ENCODE measurements at places on chromosomes 1 and 21.
A peak's percentile ranks its signal among the peaks of the same experiment; 100 is the strongest.

DNA sequence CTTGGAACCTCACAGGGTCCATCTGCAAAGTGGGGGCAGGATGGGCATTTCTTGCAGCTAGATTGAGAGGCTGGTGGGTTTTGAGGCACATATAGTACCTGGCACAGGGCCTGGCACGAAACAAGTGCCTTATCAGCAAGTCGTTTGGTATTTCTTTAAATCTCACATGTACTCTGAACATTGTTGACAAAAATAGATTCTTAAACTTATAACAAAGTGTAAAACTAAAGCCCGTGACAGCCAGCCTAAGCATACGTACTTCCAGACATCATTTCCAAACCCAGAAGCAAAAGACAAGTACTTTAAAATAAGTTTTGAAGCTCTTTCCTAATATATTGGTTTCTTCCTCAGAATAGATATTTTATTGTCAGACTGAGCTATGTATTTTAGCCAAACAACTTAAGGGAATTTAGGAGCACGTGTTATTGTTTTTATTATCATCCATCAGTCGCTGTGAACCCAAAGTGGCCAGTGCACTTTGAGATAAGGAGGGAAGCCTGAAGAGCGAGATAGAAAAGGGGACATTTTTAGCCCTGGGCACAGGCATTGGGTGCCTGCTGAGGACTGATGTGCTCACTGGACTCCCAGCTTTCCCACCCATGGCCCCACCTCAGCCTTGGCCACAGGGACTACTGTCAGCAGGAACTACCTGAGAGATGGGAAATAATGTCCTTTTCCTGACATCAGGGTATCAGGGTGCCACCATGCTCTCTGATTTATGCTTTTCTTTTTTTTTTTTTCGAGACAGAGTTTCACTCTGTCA, 3.0 kb downstream of the FBLIM1 start:
- no peak for DNase-seq

- no peak for DNase-seq
Observed at GRCh38 chr1:66562561-66562960, 28.6 kb downstream of the SGIP1 start.

GRCh38 chr21:17372200-17372599, 140.6 kb upstream of the CXADR start:
- DNase-seq = no peak

GRCh38 chr1:14659913-14660312, 61.4 kb downstream of the KAZN start:
- no peak for DNase-seq

DNA sequence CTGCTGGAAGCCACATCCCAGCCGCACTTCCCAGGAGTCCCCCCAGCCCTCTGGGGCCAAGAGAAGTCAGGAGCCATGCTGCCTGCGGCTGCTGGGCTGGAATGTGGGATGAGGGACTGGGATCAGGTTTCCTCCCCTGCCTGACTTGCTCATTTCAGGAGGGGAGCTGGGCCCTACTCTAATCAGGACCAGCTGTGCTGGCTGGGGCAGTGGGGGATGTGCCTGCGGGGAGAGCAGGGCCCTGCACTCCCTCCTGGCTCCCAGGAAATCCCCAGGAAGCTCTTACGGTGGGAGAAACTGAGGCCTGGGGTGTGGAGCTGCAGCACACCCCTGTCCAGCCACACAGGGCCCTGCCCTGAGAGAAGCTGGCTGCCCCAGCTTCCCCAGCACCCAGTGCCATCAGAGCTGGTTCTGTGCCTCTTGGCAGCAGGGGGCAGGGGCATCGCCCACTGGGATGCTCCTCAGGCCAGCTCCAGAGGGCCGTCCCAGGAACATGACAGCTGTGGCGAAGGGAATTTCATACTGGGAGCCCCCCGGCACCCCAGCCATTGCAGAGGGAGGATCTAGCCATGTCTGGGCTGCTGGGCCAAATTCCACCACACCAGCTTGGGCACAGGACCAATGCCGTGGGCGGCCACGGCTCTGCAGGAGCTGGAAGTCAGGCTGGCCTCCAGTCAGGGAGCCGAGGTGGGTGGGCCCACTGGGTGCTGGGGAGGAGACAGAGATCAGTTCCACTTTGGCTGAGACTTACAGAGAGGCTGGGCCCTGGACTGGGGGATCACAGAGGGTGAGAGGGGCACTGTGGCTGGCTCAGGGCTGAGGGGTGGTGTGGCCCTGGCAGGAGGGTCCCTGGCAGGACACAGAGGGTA, 21.3 kb upstream of the PRSS38 start:
- no peak for DNase-seq

DNA sequence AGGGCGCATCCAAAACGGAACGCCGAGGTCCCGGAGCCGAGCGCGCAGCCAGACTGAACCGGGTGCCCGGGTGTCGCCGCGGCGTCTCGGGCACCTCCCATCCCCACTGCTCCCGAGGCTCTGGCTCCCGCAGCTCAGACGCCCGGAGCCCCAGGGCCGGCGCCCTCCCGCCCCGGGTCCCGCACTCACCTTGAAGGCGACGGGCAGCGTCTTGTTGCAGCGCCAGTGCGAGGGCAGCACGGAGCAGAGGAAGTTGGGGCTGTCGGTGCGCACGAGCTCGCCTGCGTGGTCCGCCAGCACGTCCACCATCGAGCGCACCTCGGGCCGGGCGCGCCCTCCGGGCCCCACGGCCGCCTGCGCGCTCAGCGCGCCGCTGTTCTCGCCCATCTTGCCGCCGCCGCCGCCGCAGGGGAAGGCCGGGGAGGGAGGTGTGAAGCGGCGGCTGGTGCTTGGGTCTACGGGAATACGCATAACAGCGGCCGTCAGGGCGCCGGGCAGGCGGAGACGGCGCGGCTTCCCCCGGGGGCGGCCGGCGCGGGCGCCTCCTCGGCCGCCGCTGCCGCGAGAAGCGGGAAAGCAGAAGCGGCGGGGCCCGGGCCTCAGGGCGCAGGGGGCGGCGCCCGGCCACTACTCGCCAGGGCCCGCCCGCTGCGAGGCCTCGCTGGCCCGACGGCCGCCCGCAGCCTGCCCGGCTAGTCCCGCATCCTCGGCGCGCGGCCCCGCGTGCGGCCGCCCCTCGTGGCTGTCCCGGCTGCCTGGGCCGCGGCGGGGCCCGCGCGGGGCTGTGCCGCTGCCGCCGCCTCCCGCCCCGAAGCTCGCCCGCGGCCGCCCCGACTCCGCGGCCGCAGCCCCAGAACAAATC, 447 bp downstream of the RUNX3 start:
- peak; percentile 45 for DNase-seq

DNA sequence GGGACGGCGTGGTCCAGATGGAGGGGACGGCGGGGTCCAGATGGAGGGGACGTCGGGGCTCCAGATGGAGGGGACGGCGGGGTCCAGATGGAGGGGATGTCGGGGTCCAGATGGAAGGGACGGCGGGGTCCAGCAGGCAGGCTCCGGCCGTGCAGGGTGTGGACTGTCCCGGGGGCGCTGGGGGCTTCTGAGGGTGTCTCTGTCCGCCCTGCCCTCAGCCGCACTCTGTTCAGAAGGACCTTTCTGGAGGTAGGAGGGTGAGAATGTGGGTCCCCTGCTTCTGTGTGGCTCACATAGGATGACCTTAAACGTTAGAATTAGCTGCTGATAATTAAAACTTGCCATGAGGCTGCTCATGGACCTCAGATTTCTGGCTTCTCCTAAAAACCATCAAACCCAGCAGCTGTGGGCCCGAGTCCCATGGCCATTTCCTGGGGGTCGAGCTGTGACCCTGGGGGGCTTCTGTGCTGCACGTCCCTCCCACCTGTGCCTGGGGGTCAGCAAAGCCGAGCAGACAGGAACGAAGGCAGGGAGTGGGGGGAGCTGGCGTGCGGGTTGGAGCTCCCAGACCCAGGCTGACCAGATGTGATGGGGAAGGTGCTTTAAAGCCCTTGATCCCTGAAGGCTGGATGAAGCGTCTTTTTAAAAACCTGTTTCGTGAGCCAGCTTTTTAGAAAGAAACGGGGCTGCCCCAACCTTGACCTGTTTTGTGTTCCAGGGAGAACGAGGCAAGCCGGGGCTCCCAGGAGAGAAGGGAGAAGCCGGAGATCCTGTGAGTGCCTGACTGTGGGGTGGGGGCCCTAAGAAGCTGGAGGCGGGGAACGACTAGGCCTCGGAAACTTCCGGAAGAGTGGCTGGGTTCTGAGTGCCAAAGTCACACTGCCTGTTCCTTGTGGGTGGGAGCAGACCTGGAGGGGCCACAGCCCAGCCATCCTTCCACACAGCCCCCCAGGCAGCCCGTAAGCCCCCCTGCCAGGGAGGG, 7.1 kb downstream of the COL6A1 start:
- DNase-seq = no peak

GRCh38 chr1:107950464-107950863, 14.5 kb downstream of the VAV3 start:
- peak; percentile 49 for DNase-seq

GRCh38 chr21:24759348-24760075, 847.8 kb downstream of the MRPL39 start:
- DNase-seq = no peak

DNA sequence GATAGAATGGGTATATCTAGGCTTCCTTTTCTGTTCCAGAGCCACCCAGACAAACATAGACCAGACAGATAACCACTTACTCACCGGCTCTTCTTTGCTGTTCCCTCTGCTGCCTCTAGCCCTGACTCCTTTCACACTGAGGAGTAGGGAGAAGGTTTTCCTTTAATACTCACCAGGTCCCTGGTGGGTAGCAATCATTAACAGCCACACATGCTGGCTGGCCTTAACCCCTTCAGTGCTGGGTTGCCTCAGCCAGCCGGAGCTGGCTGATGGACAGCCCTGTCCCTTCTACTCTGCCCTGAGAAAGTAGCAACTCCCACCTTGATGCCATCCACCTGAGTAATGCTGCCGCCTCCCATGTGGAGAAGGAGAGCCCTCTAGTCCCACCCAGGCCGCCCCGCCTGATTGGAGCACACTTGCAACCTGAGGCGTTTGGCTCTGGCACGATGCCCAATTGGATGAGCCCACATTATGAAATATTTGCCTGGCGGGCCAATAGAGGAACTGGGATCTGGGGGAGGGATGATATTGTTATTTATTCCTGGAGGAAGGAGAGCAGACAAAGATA, 71.6 kb downstream of the PLEKHA6 start:
- DNase-seq = no peak

DNA sequence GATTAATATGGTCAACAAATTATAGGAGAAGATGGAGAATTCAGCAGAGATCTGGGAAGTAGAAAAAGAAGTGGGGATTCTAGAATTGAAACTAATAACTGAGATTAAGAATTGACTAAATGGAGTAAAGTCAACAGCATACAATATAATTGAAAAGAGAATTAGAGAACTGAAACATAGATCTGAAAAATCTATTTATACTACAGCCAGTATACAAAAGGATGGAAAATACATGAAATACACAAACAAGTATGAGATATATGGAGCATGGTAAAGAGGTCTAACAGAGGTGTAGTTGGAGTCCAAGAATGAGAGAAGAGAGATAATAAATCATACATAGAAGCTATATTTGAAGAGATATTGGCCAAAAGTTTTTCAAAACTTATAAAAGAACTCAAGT, 235.2 kb downstream of the FGGY start:
- DNase-seq = no peak

GRCh38 chr1:168645721-168646120, 69.3 kb downstream of the XCL1 start:
- DNase-seq = no peak
